ENCODE measurements at places on chromosomes 2 and 18.
A peak's percentile ranks its signal among the peaks of the same experiment; 100 is the strongest.

GRCh38 chr2:131039535-131039907 lies 53.7 kb downstream of the FAM168B start:
- no peak for DNase-seq

DNA sequence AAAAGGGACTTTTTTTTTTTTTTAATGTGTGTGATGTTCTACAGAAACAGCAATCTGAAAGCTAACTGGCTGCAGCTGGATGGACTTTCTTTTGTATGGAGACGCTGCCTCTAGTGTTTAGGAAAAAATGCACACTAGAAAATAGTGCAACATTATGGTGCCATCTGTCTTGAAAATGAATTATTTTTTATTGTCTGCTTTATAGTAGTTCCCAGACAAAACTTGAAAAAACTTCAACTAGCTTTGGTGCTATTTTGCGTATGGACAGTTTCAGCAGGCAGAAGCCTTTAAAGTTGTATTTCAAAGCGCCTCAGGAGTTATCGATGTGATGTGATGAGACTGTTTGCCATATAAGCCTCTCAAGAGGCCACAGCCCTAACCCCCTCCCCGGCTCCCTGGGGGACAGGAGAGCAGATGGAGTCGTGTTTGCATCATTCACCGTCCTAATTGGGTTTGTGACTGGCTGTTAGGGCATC lies 86.9 kb downstream of the LTBP1 start:
- peak; percentile 67 for DNase-seq

DNA sequence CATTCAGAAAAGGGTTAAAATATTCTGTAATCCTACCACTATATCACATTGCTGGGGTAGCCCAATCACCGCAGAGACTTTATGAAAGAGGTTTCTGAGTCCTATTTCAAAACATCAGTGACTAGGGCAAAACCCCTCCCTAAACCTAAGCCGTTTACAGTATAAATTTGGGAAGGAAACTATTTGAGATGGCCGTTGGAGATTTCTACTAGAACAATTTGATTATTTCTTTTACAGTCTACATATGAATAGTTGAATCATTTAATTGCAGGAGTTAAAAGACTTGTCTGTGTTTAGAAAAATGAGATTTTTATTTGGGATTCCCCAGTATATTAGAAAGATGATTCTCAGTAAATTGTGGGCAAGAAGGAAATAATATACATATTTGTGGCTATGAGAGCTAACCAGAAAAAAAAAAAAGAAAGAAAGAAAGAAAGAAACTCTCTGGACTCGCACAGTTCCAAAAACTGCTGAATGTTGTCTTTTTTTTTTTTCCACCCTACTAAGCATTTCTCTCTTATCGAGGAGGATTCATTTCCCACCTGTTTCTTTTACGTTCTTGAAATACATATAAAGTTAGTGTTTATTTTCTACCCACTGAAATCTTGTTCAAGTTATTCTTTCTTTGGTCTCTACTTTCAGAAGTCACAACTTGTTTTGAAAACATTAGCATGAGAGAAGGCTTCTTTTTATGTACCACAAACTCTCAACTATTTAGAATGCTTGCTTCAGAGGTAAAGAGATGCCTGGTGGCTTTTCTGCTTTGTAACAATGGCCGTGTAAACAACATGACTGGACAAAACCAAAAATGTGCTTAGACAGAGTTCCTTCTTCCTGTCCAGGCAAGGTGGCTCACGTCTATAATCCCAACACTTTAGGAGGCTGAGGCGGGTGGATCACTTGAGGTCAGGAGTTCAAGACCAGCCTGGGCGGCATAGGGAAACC lies 65.9 kb downstream of the BCL2 start:
- DNase-seq, result no peak

DNA sequence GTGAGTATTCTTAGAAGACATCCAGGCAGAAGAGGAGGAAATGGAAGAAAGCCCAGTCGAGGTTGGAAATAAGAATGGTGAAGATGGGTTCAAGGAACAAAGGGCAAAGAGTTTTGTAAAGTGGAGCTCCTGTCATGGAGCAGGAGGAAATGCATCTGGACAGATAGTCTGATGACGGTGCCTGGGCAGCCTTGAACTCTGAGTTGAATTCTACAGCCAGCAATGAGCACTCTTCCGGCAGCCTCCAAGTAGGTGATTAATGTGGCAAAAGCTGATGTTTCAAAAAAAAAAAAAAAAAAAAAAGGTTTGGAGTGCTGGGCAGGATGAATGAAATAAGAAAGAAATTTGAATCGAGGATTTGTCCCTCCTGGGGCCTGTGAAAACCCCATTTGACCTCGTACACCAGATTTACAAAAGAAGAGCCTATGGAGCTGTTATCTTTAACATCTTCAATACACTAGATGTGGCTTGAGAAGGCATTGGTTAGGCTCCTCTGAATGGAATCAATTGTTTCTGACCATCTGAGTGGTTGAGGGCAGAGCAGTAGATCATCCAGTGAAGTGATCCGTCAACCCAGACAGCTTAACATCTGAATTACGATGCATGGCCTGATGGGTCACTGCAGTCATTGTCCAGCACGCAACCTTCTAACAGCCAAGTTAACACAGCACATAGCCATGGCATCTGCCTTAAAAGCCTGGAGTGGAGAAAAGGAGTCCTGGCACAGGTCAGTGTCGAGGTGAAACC lies 449.7 kb downstream of the TXNL1 start:
- no peak for DNase-seq

- DNase-seq, result no peak
These were observed at the start of gene CTNNA2 for GRCh38 chr2:79512442-79513401. TSS of gene CTNNA2 (plus strand) at chr2:79513051.

- DNase-seq, result no peak
These were observed 179.7 kb downstream of the WDPCP start for GRCh38 chr2:63408530-63408929.

DNA sequence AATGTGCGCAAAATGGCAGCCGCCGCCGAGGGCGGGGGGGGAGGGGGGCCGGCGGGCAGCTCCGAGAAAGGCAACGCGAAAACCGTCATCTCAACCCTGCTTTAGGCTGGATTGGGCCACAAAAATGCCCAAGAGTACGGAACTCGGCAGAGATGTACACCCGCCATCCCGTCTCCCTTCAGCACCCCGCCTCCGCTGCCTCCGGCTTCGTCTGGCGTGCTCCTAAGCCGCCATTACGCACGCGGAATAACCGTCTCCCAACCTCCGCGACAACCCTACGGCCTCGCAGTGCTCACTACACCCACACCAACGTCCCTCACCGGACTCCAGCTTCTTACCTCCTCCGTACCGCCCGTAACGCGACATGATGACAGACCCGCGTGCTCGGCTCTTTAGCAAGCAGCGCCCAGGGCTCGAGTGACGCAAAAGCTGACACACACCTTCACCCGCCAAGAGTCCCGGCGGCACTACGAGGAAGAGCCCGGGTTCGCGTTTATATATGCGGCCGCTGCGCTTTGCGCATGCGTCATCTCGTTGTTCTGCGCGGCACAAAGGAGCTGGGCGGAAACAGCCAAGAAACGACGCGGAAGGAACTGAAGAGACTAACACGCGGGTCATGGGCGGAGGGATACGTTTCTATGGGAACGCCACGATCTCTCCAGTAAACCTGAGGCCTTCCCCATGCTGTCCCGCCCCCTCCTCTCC lies at the start of gene SRSF7:
TSS of gene SRSF7 (minus strand) at position 471 of the 705 bp plus-strand sequence. CDS start at position 366, 105 bp downstream.
- peak; percentile 99 for DNase-seq

- DNase-seq, result no peak
These were observed 107.7 kb downstream of the ACKR3 start for GRCh38 chr2:236677368-236677767.

DNA sequence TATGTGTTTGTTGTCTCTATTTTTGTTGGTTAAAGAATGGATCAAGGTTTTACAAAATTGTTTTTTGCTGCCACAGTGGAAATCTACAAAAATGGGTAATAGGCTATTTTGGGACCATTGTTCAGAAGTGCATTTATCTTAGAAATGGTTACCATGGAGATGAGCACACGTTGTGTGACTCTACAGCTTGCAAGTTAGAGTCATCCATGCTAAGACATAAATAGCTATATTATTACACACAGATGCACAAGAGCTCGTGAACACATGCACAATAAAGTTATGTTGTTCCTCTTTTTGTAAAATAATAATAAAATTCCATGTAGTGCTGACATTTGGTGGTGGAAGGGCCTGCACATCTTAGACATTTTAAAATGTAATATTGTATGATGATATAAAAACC lies 15.5 kb upstream of the DUSP19 start:
- peak; percentile 42 for DNase-seq

Data from endothelial cell of umbilical vein (primary cell).